ENCODE measurements at places on chromosomes 16 and 17.

- DNase-seq: no peak
Measured at GRCh38 chr16:75089486-75090202, 26.9 kb downstream of the LDHD start.

DNA sequence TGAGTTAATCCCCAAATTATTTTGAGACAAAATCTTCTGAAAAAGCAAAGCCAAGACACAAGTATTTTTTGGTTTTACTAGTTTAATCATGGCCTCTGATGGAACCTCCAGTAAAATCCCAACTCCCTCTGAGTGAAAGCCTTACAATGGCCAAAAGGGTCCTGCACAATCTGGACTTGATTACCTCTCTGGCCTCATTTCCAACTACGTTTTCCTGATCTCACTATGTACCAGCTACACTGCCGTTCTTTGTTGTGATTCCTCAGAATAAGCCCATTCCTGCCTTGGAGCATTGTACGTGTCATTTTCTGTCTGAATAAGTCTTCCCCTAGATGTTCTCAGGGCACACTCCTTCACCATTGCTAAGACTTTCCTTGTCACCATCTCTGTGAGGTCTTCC is 37.3 kb downstream of the SPOP start:
- DNase-seq: no peak

GRCh38 chr17:16106161-16106891 is 106.7 kb downstream of the TTC19 start:
- no peak for DNase-seq

- DNase-seq: no peak
Measured at GRCh38 chr17:64055183-64056142, 35.0 kb upstream of the ICAM2 start.

DNA sequence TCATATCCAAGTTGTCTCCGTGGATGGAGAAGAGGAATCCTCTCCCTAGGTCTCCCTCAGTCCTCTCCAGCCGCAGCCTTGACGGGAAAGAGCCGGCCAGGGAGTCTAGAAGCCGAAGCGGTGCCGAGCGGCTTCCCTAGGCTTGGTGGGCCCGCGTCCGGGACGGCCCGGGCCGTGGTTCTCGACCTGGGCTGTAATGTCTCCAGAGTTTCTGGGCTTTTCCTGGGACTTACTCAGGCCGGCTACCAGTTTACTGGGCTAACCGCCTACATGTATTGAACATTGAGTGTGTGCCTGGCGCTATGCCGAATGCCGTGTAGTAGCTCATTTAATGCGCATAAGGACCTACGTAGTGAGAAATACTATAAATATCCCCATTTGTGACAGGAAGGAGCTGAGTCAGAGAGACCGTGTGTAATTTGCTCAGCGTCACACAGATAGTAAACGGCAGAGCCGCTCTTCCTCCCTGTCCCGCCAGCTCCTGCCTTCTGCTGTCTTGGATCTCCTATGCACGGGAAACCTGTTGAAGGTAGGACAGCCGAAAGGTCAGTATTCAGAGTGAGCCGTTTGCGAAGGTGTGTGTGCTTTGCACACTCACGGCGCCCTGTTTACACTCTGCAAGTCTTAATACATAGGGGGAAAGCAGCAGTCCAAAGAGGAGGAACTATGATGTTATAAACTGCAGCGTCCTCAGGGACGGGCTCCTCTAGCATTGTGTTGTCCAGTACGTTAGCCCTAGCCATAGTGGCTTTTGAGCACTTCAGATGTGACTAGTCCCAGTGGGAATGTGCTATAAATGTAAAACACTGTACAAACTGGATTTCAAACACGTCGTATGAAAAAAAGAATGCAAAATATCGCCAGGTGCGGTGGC is 723 bp upstream of the SPAG5 start:
- peak; percentile 67 for DNase-seq

GRCh38 chr16:13983625-13984024 is 63.7 kb downstream of the ERCC4 start:
- DNase-seq: no peak

GRCh38 chr17:7347630-7348477 is 4.1 kb upstream of the KCTD11 start:
- DNase-seq: no peak

- DNase-seq: no peak
Measured at GRCh38 chr16:68069511-68070248, 15.5 kb upstream of the NFATC3 start.

DNA sequence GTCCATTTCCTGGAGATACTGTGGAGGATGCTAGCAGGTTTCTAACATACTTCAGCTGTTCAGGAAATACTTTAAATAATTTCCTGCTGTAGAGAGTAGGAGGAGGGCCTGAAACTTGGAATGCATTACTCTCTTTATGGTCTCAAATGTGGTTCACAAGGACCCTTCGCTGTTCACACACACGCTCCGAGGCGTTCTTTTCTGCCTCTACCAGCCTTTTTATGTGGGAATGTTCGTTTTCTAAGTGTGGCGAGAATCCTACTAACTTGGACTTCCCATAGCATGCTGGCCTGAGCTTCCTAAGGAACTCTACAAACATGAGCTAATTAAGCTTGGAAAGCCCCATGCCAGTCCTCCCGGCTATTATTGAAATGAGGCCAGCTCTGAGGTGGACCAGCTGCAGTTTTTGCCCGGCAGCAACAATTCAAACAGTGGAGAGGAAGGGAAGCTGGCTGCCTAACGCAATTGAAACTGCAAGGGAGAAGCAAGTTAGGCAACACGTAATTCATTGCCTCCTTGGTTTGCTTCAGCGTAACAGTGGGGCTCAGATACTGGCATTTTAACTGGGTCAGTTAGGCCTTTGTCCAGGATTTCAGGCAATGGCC is 18.9 kb downstream of the KPNA2 start:
- DNase-seq: no peak

- DNase-seq: no peak
Measured at GRCh38 chr16:48317614-48318315, 67.4 kb downstream of the SIAH1 start.

DNA sequence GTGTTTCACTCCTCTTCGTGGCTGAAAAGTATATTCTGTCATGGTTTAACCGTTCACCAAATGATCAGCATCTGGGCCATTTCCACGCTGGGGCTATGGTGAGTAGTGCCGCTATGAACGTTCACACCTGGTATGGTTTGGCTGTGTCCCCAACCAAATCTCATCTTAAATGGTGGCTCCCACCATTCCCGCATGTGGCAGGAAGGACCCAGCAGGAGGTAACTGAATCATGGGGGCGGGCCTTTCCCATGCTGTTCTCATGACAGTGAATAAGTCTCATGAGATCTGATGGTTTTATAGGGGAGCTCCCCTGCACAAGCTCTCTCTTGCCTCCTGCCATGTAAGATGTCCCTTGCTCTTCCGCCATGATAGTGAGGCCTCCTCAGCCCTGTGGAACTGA is 45.7 kb upstream of the ZNF469 start:
- no peak for DNase-seq

GRCh38 chr16:81625544-81626153 is 153.4 kb upstream of the PLCG2 start:
- DNase-seq: no peak

DNA sequence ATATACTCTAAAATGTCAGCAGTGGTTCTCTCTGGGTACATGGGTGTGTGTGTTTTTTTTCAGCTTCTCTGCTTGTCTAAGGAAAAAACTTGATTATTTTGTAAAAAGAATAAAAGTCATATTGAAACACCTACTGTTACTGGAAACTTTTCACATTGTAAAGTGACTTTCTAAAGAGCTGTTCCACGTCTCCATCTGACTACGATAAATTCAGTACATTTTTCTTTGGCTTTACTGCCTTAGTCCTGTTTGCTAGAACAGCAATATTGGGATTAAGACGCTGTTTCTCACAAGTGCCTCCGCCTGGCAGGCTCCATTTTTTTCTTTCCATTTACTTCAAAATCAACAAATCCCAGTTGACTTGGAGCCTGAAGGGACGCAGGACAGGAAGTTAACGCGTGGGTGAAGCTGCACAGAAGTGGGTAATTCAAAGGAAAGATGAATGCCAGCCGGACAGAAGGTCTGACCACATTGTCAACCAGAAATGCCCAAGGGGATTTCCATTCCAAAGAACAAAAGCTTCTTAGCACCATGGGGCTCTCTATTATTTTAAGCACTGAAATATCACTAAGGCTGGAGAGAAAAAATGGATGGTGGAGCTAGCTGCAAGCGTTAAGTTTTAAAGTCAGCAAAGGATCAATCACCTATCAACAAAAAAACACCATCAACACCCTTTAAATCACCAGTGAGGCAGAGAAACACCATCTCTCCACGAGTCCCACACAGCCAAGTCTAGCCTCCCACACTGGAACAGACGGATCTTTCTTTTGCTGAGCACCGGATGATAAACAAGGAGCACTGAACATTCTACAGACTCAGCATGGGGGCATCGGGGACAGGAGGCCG is 8.4 kb downstream of the GLOD4 start:
- DNase-seq: no peak

- peak; percentile 84 for DNase-seq
Measured at GRCh38 chr16:24988593-24989338, 26.4 kb downstream of the ARHGAP17 start.

DNA sequence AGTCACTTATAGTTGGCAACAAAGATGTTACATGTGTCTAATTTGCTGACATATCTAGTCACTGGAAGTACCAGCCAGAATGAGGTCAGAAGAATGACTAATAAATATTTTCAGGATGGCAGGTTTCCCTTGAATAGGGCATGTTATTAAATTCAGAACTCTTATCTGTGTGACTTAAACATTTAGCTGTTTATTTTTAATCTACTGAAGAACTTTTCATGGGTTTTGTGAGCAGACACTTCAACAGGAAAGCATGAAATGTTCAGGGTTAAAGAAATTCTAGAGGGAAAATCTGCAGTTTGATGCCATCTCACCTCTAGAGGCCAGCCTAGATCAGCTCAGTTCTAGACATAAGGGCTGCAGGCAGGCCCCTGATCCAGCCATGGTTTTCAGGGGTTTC is 13.2 kb downstream of the JPT2 start:
- DNase-seq: no peak

DNA sequence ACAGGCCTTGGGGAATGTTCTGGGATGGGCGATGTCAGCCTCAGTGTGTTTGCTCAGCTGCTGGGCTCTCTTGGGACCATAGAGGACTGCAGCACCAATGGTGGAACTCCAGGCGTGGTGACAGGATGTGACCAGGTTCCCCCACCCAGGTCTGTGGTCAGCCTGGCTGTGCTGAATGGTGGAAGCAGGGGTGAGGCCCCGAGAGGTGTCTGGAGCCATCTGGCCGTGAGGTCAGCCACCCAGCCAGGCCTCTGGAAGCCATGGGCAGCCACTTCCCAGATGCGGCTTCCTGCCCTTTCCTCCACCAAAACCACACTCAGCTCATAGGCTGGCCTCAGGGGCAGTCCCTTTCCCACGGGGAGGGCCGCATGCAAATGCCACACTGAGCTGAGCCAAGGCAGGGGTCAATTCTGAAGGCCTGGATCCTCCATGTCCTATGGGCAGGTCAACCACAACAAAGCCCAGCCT is 7.8 kb upstream of the MAPK7 start:
- DNase-seq: no peak

DNA sequence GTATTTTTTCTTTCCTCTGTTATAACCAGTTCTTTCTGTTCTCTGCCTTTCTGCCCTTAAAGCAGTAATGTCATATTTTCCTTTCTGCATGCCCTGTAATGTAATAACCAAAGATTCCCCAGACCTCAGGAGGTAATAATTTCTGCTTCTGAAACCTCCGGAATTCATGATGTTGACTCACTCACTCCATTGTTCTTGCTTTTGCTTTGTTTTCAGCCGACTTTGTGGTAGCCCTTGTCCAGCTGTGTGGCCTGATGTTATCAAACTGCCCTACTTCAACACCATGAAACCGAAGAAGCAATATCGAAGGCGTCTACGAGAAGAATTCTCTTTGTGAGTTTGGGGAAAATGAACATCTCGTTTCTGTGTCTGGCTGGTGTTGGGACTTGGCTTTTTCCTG is 55.9 kb downstream of the CDK12 start:
- DNase-seq: no peak

- no peak for DNase-seq
Measured at GRCh38 chr17:7748076-7748775, 30.7 kb downstream of the DNAH2 start.

GRCh38 chr16:48444574-48444973 is 59.4 kb upstream of the SIAH1 start:
- DNase-seq: no peak

DNA sequence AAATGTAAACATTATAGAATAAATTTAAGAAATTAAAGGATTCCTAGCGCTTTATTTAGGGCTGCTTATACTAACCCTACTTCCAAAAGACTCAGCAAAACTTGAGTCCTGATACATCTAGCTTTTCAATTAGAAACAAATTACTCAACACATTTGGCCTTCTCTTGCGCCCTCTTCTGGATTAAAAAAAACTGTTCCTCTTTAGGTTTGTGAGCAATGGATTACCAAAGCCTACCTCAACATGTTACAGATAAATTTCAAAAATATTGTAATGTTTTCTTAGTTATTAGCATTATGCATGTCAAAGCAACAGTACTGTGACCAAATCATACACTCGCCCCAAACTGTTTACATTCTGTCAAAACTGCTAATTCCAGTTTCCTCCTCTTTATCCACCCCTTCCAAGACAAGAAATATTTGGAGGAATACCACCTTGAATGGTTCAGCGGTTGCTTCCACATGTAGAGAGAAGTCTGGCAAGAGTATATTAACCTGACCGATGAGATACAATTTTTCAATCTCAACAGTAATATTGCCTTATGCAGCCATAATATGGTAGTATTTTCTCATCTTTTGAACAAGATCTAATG is 2.7 kb downstream of the NUFIP2 start:
- DNase-seq: peak; percentile 85

DNA sequence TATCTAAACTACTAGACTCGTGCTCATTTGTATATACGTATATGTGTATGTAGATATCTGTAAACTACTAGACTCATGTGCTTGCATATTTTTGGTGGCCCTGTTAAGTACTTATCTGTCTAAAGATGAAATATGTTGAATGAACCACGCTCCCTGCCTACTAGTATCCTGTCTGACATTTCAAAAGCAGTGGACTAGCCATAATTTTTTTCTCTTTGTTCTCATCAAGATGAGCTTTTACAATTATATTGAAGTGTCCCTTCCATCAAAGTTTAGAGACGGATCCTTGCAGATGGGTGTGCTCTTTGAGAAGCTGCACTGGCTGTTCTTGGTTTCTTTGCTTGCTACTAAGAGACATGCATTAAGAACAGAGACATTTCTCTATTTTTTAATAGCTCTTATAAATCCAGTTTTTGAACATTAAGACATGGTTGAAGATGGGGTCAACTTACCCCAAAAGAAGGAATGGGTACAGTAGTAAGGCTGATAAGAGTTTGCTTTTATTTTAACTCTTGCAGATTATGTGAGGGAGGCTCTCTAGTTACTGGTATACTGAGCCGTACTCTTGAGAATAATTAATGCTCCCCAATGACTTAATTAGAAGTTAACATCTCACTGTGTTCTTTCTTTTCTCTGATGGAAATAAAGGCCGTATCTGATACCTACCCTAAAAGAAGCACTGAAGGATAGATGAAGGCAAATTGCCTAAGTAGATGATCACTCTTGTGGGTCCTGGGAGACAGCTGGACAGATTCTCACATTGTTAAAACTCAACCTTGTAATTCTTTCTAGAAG is 3.4 kb downstream of the CNTNAP4 start:
- peak; percentile 60 for DNase-seq

- DNase-seq: no peak
Measured at GRCh38 chr16:22346483-22346882, 27.9 kb downstream of the CDR2 start.

GRCh38 chr16:3963203-3963602 is 82.7 kb upstream of the CREBBP start:
- DNase-seq: no peak
